SJSA1 (cell line): ENCODE measurements at places on chromosomes 3 and 15. TPM values are rescaled to one million over a fixed set of nuclear protein-coding genes. Genes with fewer than 3 reads are reported as not detected.

The FANCD2 gene
- total RNA-seq = 30.0 and 36.7 TPM in 2 replicates

DNA sequence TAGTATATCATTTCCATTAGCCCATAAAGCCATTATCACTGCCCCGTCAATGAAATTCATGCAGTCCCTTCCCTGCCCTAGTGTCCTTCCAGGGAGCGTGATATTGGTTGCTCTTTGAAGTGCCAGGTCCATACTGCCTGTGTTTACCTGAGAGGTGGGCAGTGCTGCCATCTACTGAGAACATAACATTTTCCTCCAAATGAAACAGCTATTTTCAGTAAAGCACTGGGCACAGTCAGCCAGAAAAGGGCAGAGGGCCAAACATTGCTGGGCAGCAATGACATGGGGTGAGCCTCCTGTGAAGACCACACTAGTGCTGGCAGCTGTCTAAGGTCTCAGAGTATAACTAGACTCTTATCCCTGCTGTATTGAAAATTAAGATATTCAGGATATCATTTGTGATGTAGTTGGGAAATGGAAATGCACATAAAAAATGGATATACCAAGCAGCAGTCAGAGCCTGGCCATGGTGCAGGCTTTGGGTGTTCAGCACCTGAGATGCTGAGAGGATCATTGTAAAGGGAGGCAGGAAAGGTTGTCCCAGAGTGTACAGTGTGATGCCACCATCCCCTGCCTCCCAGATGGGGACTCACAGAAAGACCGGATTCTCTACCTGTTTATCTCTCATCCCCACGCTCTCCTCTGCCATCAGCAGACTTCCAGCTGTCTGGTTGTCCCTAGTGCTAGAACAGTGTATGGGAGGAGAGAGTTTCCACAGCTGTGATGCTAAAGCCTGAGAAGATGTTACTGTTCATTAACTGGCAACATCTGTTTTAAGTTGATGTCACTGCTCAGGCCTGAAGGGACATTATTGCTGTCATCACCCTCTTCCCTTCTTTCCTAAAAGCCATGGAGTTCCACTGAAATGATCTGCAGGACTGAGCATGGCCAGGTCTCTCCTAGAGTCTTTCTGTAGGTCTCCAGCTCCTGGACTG, 108.8 kb downstream of the ARNT2 start:
- no peaks in the 10 kb centered on the region for H3K27me3 ChIP-seq
- DNase-seq = no peak
- H3K36me3 ChIP-seq = 0 out of 2 replicates have a peak, but pooled peaks cover 4% of the 10 kb centered on the region
- no peak overlapping the region for H3K27ac ChIP-seq
- H3K4me3 ChIP-seq = no peak overlapping the region
- H3K4me1 ChIP-seq = peaks cover 15% of the 10 kb centered on the region

The FOXB1 gene
- total RNA-seq = not detected in 2 replicates

DNA sequence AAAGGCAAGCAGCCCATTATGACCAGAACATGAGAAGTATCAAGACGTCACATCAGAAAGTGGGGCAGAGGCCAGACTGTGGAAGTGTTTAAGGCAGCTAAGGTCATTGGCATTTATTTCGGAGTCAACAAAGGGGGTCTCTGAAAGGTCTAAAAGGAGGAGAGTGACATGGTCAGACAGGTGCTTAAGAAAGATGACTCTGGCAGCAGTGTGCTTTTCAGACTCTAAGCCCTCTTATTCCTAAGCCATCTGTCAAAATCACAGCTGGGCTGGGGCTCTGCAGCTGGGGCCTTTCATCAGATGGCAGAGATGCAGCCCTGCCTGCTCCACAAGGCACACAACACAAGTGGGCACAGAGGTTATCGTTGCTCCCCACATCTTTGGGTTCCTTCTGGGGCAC, 14.0 kb downstream of the FBXL22 start:
- H3K27me3 ChIP-seq = no peaks in the 10 kb centered on the region
- peaks cover 23% of the 10 kb centered on the region for H3K36me3 ChIP-seq
- no peaks in the 10 kb centered on the region for H3K4me1 ChIP-seq

- H3K4me3 ChIP-seq = no peak overlapping the region
- H3K27ac ChIP-seq = no peak overlapping the region
- H3K36me3 ChIP-seq = no peaks in the 10 kb centered on the region
- no peak for DNase-seq
These were observed 574.6 kb downstream of the VGLL3 start for GRCh38 chr3:86416334-86416733.
